ENCODE measurements at places on chromosomes 11 and 22.

DNA sequence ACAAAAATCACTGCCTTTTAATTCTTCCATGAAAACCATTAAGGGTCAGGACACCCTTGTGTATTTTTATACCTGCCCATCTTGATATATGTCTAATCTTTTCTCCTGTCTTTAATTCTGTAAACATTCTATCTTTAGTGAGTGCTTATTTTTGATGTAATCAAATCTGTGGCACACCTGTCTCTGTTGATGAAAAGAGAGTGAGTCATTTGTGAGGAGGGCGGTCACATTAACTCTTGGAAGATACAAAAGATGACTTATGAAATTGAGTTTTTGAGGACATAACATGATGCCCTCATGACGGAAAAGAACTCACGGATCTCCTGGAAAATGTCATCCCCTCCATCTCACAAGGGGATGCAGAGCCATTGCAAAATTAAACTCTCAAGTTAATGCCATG lies 206.5 kb upstream of the PGR start:
- DNase-seq = no peak

GRCh38 chr11:33988586-33989370 lies 62.8 kb upstream of the CAPRIN1 start:
- DNase-seq = no peak

DNA sequence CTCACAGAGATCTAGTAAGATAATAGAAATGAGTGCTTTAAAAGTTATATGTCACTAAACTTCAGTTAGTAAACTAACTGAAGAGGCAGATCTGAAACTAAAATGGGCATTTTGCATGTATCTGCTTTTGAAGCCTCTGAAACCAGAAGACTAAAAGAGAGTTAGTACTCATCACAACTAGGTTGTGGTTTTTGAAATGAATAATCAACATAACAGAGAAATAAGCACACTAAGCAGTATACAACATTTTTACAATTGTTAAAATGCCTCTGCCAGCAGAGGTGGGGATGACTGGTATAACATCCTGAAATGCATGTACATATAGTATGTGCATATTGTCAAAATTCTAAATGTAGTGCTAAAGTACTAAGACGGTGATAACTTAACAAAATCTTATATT lies 564.5 kb downstream of the DLG2 start:
- DNase-seq = no peak

DNA sequence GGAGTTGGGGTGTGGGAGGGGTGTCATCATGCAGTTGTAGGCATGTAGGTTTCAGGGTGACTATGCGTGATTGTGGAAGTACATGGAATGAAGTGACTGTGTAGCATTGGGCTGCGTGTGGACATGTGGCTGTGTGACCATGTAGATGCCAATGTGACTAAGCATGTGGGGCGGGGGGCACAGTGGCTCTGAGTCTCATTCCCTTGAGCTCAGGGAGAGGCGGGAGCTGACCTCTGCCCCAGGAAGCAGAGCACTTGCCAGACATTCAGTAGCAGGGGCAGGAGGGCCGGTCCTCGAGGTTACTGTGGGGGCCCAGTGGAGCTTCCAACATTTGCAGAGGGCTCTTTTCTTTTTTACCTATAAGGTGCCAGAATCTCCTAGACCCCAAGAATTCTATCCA lies 440 bp upstream of the KLHL35 start:
- no peak for DNase-seq

DNA sequence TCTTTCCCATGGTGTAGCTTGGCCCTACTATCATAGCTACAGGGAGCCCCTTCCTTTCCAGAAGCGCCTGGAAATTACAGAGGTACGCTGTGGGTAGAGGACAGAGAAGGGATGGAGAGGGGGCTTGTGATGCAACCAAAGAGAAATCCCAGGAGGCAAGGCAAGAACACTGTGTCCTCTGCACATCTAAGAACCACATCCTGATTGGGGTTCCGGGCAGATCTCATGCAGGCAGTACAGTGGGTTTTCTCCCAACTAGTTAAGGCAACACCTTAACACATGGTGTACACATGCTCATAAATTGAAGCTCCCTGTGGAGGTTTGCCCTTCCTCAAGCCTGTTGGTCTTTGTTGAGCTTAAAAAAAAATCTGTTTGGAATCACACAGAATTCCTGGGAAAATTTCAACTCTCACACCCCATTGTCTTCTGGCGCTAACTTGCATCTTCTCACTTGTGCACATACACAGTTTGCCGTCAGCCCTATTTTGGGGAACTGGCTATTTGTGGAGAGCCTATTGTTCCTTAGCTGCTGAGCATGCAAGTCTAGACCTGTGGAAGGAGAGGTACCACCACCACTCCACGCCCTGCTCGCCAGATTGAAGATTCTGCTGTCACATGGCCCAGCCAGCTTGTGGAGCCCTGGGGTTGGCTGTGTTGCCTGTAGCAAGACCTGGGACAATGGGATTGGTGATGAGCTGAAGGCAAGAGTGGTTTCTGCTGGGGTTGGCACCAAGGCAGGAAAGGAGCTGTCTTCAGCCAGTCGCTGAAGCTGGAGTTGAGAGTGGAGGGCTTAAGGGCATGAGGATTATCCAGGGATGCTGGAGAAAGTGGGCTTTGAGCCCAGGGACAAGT lies 52.4 kb downstream of the ALX4 start:
- DNase-seq = no peak

GRCh38 chr11:2537896-2538724 lies 93.3 kb downstream of the KCNQ1 start:
- DNase-seq = no peak

DNA sequence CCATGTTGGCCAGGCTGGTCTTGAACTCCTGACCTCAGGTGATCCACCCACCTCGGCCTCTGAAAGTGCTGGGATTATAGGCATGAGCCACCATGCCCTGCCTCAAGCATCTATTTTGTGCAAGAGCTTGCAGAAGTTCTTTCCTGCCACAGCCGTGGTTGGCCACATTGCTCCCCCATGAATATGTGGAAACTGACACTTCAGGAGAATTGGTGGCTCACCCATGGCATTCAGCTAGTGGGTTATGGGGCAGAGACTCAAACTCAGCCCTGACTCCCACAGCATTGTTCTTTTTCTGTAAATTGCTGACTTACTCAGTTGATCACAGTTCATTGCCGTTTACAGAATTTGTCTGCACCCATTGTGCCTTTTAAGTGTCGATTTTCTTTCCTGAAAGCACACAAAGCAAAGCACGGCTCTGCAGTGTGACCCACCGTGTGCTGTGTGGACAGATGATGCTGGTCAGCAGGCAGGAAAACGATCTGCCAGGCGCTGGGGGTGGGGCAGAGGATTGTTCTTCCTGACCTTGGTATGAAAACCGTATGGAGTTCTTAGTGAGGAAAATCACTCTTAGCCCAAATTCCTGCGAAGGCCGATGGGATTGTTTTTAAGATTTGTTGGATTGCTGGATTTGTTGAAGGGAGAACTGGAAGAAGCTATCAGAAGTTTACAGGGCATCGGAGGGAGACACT lies 115.6 kb downstream of the PTPRJ start:
- DNase-seq = no peak

DNA sequence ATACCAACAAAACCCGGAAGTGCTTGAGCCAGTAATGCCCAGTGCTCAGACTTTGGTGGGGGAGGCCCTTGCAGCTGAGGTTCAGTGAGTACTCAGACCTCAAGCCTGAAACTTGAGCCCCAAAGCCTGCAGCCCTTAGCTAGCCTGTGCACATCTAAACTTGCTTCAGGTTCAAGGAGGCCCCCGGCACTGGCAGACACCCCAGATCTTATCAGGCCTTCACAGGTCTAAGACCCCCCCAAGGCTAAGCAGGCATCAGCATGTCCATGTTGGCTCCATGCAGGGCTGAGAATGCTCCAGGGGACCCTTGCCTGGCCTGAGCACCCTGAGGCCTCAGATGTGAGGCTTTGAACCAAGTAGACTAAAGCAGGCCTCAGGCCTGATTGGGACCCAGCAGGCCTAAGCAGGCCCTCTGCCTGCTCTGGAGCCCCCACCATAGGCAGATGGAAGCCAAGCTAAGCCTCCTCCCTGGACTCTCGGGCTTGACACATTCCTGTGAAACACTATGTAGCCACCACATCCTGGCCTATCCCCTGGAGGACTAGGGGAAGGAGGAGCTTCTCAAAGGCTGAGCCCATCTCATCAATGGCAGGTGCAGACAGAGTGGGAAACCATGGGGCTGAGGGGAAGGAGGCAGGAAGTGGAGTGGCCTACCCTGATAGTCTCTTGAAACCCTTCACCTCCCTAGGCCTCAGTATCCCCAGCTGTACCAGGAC lies 1.2 kb upstream of the CASTOR1 start:
- DNase-seq = no peak

DNA sequence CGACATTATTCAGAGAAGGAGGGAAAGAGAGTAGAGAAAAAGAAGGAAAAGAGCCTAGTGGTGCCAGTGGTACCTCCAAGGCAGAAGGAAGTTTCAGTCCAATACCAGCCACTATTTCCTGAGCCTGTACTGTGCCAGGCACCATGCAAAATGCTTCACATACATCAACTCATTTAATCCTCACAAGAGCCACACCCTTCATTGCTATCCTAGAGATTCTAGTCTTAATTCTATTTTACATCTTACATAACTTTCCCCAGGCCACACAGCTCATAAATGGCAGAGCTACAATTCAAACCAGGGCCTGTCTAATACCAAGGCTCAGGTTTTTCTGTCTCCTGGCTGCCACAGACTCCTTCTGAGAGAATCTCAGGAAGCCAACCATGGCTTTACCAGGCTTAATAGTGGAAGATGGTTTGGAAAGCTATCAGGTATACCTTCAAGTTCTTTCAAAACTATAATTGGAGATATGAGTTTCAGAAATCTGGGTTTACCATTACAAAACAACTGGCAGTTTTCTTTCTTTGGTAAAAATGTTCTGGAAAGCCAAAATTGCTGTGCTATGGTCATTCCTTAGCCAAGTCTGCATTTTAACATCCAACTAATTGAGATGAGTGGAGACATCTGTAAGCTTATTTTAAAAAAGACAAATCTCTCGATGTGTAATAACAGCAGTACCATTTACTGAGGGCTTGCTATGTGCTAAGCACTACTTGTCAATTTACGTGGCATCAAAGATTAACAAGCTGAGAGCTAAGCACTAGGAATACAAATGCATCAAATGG lies 225.1 kb upstream of the PITPNB start:
- DNase-seq = no peak

- no peak for DNase-seq
These were observed 17.3 kb downstream of the RHOD start for GRCh38 chr11:67073908-67074307.

DNA sequence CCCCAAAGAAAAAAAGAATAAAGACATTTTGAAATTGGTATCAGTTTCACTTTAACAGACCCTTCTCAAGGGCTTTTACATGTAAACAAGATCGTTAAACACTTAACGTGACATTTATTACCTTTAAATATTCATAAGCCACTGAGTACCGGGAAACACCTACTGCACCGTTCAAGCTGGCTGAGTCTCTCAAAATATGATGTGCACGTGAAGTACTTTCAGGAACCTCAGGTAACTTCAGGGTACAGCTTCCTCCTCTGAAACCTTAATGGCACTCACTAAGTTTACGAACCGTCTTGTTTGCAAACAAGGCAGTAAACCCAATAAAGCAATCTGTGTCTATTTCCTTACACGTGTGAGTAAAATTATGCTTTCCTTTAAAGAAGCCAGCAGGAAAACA lies 105.5 kb upstream of the TENM4 start:
- no peak for DNase-seq

DNA sequence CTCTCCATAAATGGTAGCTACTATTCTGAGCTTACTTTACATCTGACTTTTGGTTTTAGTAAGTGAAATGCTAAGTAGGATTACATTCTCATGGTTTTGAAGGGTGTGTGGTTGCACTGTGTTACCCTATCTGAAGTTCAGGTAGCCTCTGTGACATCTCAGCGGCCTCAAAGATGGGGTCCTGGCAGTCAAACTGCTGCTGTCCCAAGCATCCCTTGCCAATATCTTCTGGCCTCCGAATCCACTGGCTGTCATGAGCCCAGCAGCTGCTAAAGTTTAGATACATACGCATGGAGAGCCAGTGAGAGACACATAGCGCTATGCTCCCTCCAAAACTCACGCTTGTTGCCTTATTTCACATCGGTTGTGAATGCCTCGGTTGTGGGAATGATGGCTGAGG lies 34.9 kb downstream of the UBASH3B start:
- no peak for DNase-seq

GRCh38 chr11:68163691-68164090 lies 42.5 kb upstream of the CHKA start:
- no peak for DNase-seq

DNA sequence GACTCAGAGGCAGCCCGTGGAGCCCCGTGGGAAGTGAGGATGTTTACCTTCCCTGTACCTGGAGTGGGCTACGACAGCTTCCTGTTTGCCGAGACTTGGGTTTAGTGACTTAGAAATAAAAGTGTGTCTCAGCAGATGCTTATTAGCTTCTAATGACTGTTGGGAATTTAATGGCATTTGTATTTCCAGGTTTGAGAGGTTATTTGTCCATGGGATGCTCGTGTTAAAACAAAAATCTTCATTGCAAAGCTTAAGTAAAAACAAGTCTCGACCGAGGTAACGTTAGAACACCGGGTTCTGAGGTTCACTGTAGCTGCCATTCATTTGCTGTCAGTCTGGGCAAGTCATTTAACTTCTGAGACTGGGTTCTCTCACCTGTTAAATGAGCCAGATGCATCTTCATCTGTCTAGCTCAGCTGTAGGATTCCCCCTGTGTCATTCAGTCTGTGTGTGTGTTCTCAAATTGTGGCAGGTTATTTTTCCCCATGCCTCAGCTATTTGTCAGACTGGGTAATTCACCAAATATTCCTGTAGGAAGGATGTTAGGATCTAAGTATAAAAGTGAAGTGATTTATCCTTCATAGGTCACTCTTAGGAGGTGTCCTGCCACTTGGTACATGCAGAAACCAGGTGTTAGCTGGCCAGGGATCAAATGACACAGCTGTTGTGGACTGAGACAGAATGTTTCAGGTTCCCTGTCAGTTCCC lies 791 bp downstream of the EI24 start:
- peak; percentile 13 for DNase-seq

DNA sequence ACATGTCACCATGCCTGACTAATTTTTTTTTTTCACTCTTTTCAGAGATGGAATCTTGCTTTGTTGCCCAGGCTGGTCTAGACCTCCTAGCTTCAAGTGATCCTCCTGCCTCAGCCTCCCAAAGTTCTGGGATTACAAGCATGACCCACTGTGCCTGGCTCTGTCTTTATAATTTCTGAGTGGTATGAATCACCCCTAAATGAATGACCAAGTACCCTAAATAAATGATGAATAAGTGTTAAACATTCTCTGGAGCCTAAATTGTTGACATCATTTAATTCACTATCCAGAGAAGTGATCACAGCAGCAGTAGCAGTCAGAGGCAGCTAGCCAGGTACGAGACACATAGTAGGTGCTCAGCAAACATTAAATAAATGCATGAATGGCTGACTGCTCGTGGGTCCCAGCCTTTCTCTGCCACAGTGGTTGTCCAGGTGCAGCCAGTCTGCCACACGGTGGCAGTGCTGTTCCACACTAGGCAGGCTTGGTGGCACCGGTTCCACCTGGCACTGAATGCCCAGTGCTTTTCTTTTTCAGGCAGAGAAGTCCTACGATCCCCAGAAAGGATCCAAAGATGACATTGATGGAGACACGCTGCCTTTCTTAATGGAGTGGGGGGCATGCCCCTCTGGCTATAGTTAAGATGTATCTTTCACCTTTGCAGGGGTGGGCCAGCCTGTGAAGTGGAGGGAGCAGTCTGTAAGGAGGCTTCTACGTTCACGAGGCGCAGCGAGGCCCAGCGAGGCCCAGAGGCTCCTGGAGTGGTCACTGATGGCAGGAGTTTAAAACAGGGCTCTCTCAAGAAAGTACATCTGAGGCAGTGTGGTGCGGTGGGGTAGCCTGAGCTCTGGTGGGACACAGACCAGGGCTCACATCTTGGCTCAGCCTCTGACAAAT lies 8.7 kb upstream of the TTC12 start:
- peak; percentile 72 for DNase-seq

GRCh38 chr11:78649361-78650215 lies 74.9 kb upstream of the NARS2 start:
- no peak for DNase-seq
